ENCODE measurements at places on chromosomes 13 and 19. TPM values are rescaled to one million over a fixed set of nuclear protein-coding genes. Genes with fewer than 3 reads are reported as not detected.

Gene CLDN10
- total RNA-seq, result 3.4 TPM

Gene CLIP3
- 42.9 TPM for total RNA-seq

Gene KLK12
- not detected for total RNA-seq

Gene GAPDHS
- not detected for total RNA-seq

Gene HPN
- 0.07 TPM for total RNA-seq

Gene ZNF439
- 7.5 TPM for total RNA-seq

Gene ALOX5AP
- not detected for total RNA-seq

Gene GRIN2D
- 1.1 TPM for total RNA-seq

Gene ZBTB32
- total RNA-seq, result not detected

Gene CYP4F12
- total RNA-seq, result not detected

Gene GPR12
- not detected for total RNA-seq

Gene TNNT1
- 1.1 TPM for total RNA-seq

Gene ADAMTS10
- 29.1 TPM for total RNA-seq

Gene PSPN
- 1.9 TPM for total RNA-seq

Gene DACH1
- total RNA-seq, result not detected

Gene ZNF440
- total RNA-seq, result 7.7 TPM

Gene ZNF568
- total RNA-seq, result 16.2 TPM

Gene SEMA6B
- total RNA-seq, result 0.20 TPM

Gene EVI5L
- total RNA-seq, result 22.4 TPM

Gene GRIK5
- 3.2 TPM for total RNA-seq

Gene MCEMP1
- total RNA-seq, result not detected

Gene KRTDAP
- not detected for total RNA-seq

Measured in smooth muscle cell of the pulmonary artery (primary cell).